CD4-positive, alpha-beta memory T cell (primary cell): ENCODE measurements at places on chromosomes 11 and 22. TPM values are rescaled to one million over a fixed set of nuclear protein-coding genes. Genes with fewer than 3 reads are reported as not detected.
A peak's percentile ranks its signal among the peaks of the same experiment; 100 is the strongest.

Gene PLA2G3
- total RNA-seq, result not detected

DNA sequence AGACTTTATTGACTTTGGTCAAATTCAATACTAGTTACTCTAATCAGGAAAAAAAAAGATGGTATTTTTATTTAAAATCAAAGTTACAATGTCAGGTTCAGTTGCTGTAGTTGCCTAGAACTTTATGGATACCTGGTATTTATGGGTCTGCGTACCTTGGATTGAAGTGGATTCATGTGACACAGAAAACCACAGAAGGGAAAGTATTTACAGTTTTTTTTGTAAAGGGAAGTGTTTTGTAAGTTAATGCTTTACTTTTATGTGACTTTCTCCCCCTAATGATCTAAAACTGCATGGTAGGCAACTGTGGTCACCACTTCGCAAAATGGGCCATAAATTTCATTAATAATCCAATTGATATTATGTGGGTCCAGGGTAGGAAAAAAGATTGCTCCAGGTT lies 65.2 kb upstream of the ADA2 start:
- no peak for DNase-seq

DNA sequence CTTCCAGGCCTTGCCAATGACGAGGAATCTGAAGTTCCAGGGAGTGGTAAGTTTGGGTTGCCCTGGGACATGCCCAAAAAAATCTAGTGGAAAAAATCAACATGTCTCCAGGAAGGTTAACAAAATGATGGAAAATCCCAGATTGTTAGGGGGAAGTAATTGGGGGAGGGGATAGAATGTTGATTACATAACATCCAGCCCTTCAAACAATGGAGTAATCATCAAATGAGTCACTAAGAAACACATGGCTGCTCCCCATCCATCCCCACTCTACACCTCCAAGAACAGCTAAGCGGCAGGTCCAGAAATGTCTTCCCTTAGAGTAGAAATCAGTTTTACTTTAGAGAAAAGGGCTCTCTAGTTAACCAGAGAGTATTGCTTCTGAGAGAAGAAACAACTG lies 94.9 kb downstream of the ETS1 start:
- no peak for DNase-seq

GRCh38 chr11:125918140-125918840 lies 14.0 kb downstream of the DDX25 start:
- no peak for DNase-seq

- no peak for DNase-seq
These were observed 26.6 kb upstream of the LMO1 start for GRCh38 chr11:8290081-8290810.

DNA sequence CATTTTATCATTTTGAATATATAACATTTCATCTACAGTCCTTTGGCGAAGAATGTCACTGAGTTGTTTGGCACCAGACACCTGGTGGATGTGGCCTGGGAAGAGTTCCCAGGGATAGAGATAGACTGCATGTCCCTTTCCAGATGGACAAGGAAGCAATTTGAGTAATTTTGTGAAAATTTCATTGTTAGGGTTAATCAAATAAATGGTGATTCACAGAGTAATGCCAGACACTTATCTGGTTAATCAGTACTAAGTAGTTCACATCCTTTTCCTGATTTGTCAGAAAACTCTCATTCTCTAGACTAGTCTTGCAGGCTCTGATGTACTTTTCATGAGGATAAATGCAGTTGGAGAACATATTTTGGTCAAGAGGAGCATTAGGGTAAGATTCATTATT lies 41.6 kb downstream of the NAALAD2 start:
- DNase-seq, result no peak

DNA sequence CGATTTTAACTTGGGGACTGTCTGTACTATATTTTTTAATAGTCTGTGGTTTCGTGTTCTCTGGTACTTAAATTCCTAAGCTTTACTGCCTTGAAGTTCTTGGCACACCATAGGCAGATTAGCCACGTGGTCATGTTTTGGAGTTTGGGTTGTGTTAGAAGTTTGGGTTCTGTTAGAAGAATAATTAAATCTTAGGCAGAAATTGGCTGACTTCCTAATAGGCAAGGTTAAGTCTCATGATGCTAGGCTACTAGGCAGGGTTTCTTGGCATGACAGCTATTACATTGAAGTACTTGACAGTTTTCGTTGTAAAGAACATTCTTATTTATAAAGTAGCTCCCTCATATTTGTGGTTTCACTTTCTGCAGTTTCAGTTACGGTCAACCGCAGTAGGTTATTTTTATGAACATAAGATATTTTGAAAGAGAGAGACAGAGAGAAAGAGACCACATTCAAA lies 30.0 kb upstream of the MMP7 start:
- DNase-seq, result peak; percentile 26

Gene MUC2
- not detected for total RNA-seq

GRCh38 chr11:91239359-91239758 lies 985.3 kb upstream of the FAT3 start:
- no peak for DNase-seq

GRCh38 chr22:50733521-50734342 lies 4.3 kb upstream of the ACR start:
- no peak for DNase-seq

DNA sequence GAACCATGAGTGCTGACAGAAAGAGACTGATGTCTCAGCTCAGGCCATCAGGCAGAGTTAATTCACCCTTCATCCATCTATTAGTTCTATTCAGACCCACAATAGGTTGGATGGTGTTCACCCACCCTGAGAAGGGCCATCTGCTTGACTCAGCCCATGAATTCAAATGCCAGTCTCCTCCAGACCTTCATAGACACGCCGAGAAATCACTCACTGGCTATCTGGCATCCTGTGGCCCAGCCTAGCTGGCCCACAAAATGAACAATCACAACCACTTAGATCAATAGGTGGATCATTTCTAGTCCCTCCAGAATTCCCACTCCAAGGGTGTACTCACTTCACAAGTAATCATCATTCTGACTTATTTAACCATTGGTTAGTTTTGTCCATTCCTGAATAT lies 58.2 kb downstream of the MYEOV start:
- no peak for DNase-seq

DNA sequence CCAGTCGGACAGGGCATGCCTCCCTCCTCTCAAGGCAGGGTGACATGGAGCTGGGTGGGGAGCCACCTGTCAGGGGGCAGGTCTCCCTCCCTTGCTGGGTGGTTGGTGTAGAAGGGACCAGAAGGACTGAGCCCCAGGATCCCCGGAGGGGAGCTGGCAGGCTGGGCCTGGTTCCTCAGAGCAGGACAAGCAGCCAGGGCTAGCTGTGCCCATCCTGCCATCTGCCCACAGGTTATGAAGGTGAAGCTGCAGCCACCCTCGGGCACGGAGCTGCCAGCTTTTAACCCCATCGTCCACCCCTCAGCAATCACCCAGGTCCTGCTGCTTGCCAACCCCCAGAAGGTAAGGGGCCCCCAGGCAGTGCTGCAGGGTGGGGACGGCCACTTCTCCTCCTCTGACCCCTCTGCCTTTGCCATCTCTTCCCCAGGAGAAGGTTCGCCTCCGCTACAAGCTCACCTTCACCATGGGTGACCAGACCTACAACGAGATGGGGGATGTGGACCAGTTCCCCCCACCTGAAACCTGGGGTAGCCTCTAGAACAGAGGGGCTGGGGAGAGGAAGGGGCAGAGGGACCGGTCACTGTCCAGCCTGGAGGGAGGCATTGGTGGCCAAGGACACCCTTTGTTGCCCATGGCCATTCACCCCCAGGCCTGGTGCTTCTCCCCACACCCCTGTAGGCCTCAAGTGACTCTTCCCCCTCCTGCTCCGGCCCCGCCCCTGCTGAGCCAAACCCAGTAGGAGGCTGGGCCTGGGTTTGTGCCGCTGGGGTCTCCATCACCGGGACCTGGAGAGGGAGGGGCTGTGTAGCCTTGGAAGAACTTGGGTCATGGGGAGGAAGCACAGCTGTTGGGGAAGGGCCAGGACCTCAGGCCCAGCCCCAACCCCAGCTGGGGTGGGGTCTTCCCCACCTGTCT lies 7.0 kb upstream of the SH3BP1 start:
- DNase-seq, result no peak

GRCh38 chr22:47452184-47452583 lies 689.7 kb downstream of the TBC1D22A start:
- DNase-seq, result no peak

- no peak for DNase-seq
These were observed 47.8 kb downstream of the ARRB1 start for GRCh38 chr11:75303544-75304224.

DNA sequence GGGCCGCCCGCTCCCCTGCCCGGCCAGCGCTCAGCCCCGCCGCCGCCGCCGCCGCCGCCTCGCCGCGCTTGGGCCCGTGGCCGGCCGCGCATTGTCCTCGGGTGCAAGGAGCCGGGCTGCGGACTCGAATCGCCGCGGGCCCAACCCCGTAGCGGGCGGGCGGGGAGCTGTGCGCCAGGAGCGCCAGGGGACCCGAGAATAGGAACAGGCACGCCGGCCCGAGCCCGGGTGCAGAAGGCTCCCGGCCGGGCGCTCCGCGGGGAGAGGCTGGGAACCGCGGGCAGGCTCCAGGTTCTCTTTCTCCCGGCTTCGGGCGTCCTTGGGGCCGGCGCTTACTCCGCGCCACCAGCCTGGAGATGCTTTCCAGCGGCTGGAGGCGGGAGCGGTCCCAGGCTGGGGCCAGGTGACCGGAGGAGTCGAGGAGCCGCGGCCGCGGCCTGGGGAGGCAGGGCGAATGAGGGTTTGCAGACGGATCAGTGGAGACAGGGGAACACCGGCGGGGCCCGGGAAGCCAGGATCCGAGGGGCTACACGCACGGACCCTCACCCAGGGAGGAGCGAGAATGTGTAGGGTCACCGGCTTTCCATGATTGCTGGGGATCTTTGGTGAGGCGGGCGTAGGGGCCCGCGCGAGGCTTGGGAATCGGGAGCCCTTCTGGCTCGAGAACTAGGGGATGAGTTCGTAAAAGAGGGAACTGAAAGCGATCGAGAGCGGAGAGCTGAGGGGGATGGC lies 726 bp downstream of the PKNOX2 start:
- DNase-seq, result peak; percentile 10

Gene PRR5L
- total RNA-seq, result 61.4 TPM

DNA sequence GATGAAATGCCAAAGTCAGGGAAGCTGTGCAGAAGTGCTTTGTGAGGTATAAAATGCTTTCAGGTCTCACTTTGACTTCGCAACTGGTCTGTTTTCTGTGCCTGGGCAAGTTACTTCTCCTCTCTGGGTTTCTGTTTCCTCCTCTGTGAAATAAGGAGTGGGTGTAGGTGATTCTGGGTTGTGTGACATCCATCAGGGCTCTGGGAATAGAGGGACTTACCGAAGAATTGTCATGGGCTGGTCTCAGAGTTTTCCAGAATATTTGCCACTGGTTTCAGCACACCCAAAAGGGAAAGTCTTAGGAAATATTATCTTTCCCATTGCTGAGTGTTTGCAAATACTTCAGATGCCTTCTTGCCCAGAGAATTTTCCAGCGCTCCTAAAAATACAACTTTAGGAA lies 118.4 kb downstream of the KIAA1671 start:
- no peak for DNase-seq

Gene E2F8
- not detected for total RNA-seq

DNA sequence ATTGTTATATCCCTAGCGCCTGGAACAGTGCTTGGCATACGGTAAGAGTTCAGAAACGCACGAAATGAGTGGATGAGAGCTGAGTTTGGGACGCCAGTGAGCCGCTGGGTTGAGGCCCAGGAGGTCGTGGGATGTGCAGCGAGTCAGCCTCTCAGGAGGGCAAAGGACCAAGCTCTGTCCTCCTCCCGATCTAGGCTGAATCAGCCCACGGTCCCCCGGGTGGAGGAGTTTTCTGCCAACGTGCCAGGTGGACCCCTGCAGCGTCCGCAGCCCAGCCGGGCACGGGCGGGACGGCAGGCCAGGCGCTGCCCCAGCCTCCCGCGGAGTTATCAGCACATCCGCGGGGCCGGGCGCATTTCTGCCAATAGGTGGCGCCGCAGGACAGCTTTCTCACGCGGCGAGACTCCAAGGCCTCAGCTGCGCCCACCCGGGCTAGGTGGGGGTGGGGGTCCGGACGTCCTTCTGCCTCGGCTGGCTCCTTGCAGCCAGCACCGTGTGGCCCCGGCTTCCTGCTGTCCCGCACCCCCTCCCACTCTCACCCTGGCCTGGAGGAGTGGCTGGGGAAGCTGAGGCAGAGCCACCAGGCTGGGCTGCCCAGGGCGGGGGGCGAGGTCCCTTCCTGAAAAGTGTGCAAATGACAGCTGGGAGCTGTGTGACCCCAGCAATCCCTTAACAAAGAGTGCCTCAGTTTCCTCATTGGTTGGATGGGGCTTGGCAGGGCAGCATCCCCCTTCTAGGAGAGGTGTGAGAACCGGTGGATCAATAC lies 2.2 kb upstream of the RPS19BP1 start:
- DNase-seq, result peak; percentile 73

GRCh38 chr11:130086669-130087068 lies 17.0 kb downstream of the APLP2 start:
- DNase-seq, result no peak

Gene TUB
- total RNA-seq, result 0.26 TPM

Gene FERMT3
- total RNA-seq, result 152 TPM

DNA sequence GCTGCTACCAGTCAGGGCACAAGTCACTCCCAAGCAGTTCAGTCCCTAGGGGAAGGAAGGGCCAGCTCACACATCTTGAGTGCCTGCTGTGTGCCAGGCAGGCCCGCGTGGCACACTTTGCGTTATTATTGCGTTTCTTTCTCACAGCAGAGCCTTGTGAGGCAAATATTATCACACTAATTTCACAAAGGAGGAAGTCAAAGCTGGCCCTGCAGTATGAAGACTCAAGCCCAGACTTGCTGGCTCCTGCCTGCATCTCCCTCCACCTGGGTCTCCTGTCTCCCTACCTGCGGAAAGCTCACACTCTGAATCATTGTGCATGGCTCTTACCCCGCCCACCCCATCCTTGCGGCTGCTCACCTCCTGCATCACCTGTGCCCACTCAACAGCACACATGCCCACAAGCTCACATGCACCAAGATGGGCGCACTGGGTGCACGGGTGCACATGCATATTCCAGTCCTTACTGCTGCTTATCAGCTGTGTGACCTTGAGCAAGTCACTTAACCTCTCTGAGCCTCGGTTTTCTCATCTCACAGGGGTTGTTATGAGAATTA lies 31.7 kb upstream of the P2RY2 start:
- no peak for DNase-seq
